ENCODE measurements at places on chromosomes 12 and 14.
A peak's percentile ranks its signal among the peaks of the same experiment; 100 is the strongest.

DNA sequence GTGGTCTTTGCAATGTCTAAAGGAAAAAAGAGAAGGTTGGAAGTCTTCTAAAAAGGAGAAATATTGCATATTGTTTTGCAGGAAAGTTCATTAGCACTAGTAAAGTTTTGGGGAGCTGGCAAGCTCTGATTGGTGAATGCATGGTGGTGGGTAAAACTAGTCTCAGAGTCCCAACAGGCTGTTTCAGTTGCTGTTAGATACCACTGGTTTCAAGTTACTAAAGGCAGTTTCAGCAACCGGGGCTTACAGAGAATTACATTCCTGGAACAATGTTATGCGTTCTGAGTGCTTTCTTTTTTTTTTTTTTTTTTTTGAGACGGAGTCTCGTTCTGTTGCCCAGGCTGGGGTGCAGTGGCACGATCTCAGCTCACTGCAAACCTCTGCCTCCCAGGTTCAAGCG is 208.2 kb downstream of the EPS8 start:
- DNase-seq: no peak

- no peak for DNase-seq
Observed at GRCh38 chr12:62694632-62695031, 228.0 kb downstream of the MON2 start.

GRCh38 chr12:27186022-27186839 is 57.9 kb upstream of the STK38L start:
- DNase-seq: no peak

DNA sequence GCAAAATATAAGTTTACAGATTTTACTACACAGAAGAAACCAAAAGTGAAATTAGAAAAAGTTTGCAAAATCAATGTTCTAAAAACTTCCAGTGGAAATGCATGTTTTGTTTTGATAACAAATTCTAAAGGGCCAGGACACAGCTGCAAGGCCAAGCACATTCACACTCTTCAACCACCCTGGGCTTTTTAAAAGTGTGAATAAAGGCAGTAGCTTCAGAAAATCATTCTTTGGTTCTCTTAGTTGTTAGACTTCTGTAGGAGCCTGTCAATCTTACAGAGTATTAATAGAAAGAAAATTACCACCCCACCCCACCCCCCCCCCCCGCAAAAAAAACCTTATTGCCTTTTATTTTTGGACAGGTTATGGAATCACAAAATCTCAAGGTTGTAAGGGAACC is 105.2 kb upstream of the EGLN3 start:
- no peak for DNase-seq

- DNase-seq: no peak
Observed at GRCh38 chr12:53200107-53200457, 7.0 kb downstream of the ITGB7 start.

GRCh38 chr12:71685914-71686657 is at the start of gene TMEM19:
TMEM19 (plus strand) TSS chr12:71686082; CDS start chr12:71686681, 599 bp downstream.
- DNase-seq: peak; percentile 97

- DNase-seq: peak; percentile 79
Observed at GRCh38 chr12:6073426-6073825, 51.0 kb downstream of the VWF start.

- DNase-seq: no peak
Observed at GRCh38 chr14:75672605-75673192, 11.7 kb downstream of the TTLL5 start.

GRCh38 chr14:93317875-93318807 is 14.7 kb downstream of the BTBD7 start:
- peak; percentile 93 for DNase-seq

GRCh38 chr12:110270125-110270962 is 10.7 kb upstream of the ATP2A2 start:
- DNase-seq: no peak

GRCh38 chr12:45547132-45547531 is 182.4 kb upstream of the ARID2 start:
- no peak for DNase-seq

DNA sequence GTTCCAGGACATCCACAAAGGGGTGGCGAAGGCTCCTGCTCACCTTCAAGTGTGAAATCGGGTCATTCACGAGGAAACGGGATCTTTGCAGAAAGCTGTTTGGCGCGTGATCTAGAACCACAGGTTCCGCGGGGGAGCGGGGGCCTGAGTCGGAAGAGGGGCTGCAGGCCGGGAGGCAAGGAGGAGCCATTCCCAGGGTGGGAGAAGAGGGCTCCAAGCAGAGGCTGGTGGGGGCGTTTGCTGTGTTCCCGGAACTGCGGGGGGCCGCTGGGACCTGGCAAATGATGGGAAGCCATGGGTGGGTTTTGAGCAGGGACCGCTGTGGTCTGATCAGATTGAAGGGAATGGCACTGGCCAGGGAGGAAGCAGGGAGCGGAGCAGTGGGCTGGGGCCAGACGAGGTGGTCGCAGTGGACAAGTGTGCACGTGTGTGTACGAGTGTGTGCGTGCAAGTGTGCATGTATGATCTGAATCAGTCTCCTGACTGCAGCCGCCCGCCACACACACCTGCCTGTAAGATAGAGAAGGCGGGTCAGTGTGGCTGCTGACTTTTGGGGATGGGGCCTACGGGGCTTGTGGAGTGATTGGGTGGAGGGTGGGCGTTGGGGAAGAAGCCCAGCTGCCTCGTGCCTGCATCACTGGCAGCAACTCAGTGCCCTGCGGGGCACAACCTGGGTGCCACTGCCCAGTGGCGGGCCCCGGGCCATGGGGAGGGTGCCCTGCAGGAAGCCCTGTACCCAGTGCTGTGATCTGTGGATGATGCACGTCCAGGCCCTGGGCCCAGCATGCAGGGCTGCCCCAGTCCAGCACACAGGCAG is 141.9 kb downstream of the KIF26A start:
- DNase-seq: no peak

- DNase-seq: no peak
Observed at GRCh38 chr14:49999826-50000379, 107.0 kb downstream of the ARF6 start.

DNA sequence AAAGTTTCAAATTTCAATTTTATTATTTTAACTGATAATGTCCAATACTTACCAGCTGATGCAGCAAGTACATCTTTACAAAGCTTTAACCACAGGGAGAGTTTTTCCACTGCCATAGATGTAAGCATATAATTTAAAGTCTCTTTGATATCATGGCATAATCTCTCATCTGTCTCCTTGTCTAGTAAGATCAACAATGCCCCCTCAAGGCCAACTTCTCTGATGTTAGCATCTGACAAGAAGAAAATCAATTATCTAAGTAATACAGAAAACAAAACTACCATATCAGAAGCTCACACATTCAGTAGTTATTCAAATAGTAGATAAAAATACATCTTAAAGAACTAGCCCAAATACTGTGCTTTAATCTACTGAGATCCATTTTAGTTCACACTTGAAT is 94.2 kb downstream of the HEATR5A start:
- no peak for DNase-seq

DNA sequence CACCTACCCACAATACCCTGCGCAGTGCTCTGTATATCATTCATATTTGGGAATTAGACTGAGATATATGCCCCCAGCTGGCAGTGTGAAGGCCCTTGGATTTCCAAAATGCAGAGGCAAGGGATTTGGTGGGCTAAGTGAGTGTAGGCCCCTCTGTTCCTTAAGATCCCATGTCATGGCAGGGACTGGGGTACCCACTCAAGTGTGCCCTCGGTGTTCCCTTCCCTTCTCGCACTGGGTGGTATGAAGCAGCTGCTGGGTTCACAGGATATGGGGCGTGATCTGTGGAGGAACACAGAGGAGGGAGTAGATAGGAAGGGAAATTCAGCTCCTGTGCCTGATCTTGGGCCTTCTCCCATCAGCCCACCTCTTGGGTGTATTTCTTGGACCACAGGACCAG is 63.1 kb upstream of the VASH1 start:
- no peak for DNase-seq
